Progenitor cell of endocrine pancreas (in vitro differentiated cells): ENCODE measurements at places on chromosomes 16 and 17.
A peak's percentile ranks its signal among the peaks of the same experiment; 100 is the strongest.

- DNase-seq: no peak
These were observed 91.1 kb downstream of the NLK start for GRCh38 chr17:28133562-28133970.

DNA sequence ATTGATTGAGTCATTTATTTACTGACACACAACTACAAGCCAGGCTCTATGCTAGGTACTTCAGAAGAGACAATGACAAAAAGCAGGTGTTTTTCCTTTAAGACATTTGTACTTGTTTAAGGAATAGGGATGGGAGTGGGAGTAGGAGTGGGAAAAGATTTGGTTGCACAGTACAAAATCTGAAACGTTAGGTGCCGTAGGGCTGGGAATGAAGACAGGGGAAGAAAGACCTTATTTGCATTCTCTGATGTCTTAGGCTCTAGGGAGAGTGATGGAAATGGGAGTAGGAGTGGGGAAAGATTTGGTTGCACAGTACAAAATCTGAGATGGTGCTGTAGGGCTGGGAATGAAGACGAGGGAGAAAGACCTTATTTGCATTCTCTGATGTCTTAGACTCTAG lies 28.7 kb upstream of the OR4D1 start:
- no peak for DNase-seq

DNA sequence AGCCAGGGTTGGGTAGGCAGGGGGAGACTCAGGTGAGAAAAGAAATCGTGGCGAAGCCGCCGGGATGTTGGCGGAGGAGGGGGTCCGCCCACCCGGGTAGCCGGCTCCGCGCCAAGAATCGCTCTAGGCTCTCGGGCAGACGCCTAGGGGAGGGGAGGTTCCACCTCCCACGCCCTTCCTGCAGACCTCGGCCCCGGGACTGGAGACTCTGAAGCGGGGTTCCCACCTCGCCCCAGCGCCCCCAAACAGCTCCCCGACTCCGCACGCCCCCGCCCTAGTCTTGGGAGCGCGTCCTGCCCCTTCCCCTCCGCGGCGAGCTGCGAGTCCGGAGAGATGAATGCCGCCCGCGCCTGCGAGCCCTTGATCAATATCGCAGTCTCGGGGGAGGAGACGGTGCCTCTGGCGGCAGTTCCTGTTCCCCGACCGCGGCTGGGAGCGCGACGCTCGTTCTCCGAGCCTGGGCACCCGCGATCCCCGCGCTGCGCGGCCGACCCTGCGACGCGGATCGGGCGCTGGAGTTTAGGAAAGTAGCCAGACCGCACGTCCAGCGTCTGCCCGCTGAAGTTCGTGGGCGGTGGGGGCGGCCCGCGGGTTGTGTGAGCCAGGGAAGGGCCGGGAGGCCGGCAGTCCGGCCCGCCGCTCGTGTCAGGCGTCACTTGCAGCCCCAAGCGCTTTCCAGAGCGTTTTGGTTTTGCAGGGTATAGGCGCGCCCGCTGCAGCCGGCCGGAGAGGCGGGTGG lies 790 bp downstream of the CRHR1 start:
- DNase-seq: peak; percentile 48

DNA sequence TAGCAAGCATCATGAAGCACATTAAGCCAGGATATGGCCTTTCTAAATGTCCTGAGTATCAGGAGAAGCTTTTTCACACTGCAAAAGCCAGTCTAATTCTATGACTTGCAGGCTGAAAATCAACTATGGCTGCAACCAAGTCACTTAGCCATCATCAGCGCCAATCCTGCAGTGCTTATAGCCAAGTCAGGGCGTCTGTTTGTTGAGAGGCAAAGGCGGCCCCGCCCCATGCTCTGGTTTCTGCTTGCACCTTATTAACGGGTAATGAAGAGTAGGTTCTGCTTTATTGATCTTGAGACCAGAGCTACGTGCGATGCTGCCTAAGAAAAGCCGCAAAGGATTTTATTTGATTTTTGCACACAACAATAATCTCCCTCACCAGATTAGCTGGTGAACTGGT lies 88.4 kb downstream of the CDH13 start:
- DNase-seq: no peak

GRCh38 chr16:58495521-58496331 lies 4.2 kb upstream of the NDRG4 start:
- no peak for DNase-seq

GRCh38 chr17:44850025-44850424 lies 2.3 kb downstream of the HIGD1B start:
- no peak for DNase-seq

DNA sequence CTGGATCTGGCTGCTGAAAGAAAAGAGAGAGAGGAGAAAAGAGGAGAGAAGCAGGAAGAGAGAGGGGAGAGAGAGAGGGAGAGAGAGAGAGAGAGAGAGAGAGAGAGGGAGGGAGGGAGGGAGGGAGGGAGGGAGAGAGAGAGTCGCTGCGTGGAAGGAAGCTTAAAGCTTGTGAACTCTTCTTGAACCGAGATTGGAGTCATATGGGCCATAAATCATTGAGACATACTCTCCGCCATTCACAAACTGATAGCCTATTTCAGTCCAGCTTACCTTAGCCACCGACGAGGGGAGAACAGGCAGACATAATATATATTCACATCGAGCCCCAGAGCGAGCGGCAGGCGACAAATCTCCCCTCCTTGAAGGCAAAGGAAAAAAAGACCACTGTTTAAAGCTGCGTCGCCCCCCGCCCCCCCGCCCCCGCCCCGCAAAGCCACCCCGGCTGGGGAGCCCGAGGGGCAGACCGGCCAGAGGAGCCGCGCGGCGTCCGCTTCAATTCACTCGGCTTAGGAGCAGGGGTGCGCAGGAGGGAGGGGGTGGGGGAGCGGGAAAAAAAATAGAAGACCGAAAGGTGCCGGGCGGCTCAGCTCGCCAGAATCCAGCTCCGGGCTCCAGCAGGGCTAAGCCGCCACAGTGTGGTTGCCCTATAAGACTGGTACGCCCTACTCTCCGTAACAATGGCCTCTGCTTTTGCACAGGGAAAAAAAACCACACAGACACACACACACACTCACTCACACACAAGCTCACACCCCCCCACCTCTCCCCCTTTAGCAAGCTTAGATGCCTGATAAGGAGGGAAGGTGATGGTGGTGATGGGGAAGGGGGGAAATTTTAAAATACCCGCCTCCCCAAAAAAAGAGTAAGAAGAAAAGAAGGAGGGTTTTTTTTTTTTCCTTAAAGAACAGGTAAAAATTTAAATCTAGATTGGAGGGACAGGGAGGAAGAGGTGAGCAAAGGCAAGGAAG lies 10.6 kb upstream of the HOXB2 start:
- DNase-seq: no peak

DNA sequence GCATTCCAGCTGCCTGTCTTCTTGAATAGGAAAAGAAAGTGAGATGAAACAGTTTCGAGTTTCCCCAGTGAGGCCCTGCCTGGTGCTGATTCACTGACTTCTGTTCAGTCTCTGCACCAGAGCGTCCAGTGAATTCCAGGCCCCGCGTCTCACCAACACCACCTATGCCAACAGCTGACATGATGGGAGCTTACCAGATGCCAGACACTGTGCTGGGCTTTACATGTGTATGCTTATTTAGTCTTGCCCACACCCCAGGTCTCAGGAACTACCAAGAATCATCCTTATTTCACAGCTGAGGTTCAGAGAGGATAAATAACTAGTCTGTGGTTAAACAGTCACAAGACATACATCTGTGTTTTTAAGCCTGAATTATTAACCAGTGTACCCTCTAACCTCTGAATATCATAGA lies 29.1 kb upstream of the IRX6 start:
- DNase-seq: no peak

DNA sequence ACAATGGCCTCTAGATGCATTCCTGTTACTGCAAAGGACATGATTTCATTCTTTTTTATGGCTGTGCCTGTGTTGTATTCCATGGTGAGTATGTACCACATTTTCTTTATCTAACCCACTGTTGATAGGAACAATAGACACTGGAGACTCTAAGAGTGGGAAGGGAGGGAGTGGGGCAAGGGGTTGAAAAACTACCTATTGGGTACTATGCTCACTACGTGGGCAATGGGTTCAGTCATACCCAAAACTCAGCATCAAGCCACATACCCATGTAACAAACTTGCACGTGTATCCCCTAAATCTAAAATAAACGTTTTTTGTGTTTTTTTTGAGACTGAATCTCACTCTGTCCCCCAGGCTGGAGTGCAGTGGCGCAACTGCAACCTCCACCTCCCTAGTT lies 47.1 kb upstream of the SCNN1B start:
- DNase-seq: no peak

GRCh38 chr17:81371910-81372760 lies 23.1 kb upstream of the BAHCC1 start:
- DNase-seq: no peak
